ENCODE measurements at places on chromosomes 6 and 20.

DNA sequence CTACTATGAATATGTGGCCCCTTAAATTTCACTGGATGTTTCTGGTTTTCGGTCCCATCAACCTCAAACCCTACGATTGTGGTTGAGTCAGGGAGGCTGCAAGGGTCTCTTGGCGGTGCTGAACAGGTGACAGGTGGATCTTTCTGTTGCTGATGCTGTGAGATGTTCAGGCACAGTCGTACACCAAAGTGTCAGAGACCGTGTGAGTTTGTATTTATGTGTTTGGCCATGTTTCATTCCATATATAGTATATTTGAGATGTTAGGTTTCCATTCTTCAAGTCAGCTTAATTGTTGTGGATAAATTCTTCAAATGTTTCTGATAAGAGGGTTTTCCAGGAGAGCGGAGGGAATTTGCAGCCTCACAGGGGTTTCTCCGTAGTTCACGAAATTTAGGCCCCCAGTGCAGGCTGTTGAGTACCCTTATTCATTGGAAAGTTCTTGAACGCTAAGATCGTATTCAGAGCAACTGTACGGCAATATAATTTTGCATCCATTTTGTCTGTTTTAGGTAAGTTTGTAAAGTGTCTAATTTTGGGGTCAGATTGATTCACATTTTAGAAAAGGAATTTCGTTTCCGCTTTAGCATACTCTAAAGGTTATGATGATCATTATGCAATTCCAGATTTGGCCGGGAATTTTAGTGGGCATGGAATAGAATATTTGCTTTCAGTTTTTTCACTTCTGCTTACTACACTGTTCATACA is 1.2 kb downstream of the TAB2 start:
- DNase-seq = peak; percentile 34

DNA sequence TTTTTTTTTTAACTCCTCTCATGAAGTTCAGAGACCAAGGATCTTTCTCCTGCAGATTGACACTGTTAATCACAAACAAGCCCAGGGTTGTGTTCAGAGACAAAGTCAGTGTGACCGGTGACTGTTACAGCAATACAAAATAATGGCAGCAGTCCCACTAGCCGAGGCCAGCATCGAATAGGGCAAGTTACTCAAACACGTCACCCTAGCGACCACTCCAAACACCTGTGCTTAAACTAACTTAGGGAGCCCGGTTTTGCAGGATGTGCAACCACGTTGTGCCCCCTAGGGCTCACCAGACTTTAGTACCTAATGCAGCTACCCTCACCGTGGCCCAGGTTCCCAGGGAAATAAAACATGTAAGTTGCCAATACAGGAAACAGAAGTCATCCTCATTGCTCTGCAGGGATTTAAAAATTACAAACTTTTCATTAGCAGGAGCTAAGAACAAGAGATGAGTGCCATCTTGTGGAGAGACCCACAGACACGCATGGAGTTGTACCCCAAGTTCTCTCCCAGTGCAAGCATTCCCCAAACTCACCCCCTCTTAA is 38.1 kb downstream of the FAM50B start:
- DNase-seq = no peak

DNA sequence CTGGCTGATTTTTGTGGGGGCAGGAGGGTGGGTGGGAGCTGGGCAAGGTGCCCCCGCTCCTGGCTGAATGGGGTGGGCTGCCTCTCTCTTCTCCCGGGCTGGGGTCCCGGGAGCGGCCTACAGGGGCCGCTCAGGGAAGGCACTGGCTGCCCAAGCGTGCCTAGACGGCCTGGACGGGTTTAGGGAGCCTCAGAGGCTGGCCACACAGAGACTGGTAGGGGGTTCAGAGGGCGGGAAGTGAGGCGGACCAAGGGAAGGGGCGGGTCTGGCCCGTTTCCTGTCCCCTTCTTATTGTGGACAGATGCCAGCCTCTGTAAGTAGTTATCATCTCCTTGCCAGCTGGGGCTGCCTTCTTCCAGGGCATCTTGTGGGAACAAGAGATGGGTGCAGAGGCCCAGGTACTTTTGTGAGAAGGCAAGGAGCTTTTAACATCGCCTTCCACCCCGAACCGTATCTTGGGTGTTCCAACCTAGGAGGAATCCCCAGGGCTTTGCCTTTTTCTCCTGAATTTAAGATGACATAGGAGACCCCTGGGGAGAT is 437 bp downstream of the CD40 start:
- DNase-seq = no peak

- DNase-seq = no peak
Observed at GRCh38 chr6:2102966-2103365, 142.4 kb downstream of the GMDS start.

DNA sequence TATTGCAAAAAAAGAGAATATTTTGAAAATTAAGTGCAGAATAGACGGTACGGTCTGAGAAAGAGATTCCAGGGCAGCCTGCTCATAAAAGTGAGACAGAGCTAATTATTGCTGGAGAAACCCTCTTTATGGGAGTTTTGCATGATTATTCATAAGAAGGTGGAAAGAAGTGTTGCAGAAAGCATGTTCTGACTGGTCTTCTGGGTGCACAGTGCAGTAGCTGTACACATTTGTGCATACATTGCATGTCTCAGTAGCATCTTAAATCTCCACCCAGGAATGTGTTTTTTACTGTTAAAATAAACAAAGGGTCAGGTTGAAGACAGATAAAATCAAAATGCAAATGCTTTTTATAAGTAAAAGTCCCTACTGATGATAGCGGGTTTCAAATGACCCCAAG is 1813.6 kb upstream of the DEFB115 start:
- no peak for DNase-seq

DNA sequence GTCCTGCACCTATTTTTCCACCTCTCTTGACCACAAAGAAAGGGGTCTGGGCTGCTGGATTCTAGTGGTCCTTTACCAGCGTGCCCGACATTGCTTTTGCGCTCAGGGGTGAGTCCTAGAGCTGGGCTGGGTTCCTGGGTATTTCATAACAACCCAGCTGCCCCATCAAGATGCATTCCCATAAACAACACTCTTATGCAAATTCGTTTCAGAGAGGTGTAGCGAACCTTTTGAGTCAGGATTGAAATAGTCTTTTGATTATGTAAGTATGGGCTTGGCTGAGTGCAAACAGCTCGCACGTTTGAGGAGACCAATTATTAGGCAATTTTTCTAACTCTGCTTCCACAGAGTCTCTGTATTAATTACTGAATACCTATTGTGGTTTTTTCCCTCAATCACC is 13.7 kb downstream of the ACOT13 start:
- DNase-seq = no peak

DNA sequence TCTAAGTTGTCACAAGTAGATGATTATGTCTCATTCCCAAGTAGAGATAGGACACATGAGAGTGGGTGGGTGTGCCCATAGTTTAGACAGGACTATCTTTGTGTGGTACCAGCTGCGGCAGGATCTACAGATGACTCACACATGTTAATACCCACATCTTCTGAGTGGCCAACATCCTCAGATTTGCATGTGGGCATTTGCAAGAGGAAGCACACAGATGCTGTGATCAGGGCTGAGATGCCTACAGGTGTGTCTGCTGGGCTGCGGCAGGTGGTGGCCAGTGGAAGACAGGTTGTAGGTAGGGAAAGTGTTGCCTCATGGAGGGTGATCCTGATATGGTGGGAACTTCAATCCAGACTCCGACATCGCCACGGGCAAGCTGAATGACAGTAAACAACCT is 50.8 kb downstream of the UTRN start:
- DNase-seq = peak; percentile 85

GRCh38 chr6:32252331-32253009 is 28.6 kb upstream of the NOTCH4 start:
- no peak for DNase-seq

- no peak for DNase-seq
Observed at GRCh38 chr6:17966451-17966850, 21.0 kb downstream of the KIF13A start.

DNA sequence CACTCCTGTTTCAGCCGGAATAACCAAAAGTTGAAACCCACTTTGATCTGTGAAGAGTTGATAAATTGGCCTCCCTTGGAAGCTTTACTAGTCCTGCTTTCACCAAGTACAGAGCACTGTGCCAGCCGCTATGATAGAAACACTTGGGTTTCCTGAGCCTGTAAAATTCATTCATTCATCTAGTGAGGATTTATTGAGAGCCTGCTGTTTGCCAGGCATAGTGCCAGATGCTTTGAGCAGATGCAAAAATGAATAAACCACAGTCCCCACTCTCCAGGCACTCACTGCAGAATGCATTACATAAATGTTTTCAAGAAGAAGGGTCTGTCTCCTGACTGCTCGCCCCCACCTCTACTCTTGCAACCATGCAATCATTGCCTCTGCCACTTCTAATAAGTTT is 25.3 kb upstream of the TMEM217 start:
- no peak for DNase-seq

- DNase-seq = peak; percentile 67
Observed at GRCh38 chr6:43668151-43669028, 19.2 kb downstream of the MRPS18A start.

DNA sequence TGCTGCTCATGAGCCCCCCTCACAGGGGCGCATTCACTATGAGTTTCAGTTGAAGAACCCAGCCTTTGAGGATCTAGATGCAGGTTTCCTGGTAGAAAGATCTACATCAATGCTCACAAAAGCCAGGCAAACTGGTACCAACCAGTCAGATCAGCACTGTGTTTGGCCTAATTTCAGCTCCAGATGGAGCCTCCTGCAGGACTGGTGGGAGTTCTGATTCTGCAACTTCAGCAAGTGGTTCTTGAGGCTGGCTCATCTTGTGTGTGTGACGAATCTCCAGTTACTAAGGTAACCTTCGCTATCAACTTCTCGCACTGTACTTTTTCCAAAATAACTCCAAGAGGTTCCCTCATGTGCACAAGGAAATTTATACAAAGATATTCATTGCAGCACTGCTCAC is 118.8 kb downstream of the ZMYND8 start:
- no peak for DNase-seq

DNA sequence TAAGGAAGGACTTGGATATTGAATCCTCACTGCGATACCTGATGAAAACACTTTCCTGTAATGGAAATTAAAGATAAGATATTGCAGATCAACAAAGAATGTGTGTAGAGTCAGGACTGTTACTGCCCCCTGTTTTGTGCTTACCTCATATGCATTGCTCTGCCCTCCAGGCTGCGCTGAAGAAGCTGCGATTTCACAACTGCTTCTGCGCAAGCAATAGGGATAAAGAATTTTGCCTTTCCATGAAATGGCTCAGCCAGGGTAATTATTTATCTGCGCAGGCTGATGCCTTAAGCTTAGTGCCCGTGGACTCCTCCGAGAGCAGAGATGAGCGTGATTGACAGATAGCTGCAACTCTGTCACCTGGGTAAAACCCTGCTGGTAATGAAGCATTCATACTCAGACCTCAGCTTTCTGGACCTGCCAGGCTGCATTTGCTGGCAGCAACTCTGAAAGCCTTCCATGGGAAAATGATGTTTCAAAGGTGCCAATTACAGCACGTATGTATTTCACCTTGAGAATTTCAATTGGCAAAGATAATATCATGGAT is 370.6 kb downstream of the SAMD5 start:
- DNase-seq = no peak

DNA sequence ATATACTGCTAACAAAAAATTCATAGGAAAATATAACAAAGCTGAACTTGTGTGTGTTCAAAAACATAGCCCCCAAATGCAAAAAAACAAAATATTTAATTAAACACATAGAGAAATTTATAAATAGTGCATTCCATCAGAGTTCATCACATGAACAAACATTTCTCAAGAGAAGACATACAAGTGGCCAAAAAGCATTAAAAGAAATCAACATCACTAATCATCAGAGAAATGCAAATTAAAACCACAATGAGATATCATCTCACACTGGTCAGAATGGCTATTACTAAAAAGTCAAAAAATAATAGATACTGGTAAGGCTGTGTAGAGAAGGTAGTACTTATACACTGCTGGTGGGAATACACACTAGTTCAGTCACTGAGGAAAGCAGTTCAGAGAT is 39.6 kb upstream of the ADGRG6 start:
- DNase-seq = no peak

GRCh38 chr6:86934365-86934764 is 3.0 kb upstream of the HTR1E start:
- DNase-seq = no peak

DNA sequence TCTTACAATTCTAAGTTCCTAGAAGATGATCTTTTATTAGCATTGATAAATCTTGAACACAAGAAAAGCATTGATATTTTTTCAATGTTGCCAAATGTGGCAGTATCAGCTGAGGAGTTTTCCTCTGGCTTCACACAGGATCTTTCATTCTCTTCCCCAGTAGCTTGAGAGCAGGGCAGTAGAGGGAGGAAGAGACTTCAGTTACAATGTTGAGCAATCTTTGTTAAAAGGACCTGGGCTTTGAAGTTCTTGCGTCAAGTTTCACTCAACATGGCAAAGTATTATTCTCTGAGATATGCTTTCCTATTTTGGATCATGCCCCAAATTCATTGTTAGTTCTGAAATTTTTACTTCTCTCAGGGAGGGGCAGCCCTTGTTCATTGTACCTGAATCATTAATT is 238.0 kb downstream of the COL12A1 start:
- DNase-seq = no peak

DNA sequence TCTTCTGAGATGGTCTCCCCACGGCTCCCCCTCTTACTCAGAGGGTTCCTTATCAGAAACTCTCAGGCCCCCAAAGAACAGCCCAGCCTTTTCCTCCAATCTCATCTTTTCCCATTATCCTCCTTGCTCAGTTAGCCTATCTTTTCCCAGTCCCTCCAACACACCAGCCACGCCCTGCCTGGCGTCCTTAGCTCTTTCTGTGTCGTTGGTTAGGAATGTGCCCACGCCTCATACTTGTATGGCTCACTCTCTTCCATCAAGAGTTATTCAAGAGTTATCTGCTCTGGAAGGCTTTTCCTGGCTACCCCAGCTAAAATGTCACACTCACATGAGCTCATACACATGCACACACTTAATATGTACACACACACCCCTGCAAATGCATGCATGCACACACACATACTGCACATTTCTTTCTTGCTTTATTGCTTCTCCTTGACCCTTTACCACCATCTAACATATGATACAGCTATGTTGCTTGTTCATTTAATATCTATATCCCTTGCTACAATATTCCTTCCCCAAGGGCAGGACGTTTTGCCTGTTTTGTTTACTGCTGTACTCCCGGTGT is 37.6 kb downstream of the SLC2A10 start:
- DNase-seq = peak; percentile 58

- DNase-seq = no peak
Observed at GRCh38 chr6:150730801-150731457, 131.2 kb downstream of the PLEKHG1 start.

GRCh38 chr6:111564482-111564945 is 41.2 kb downstream of the TRAF3IP2 start:
- DNase-seq = no peak

DNA sequence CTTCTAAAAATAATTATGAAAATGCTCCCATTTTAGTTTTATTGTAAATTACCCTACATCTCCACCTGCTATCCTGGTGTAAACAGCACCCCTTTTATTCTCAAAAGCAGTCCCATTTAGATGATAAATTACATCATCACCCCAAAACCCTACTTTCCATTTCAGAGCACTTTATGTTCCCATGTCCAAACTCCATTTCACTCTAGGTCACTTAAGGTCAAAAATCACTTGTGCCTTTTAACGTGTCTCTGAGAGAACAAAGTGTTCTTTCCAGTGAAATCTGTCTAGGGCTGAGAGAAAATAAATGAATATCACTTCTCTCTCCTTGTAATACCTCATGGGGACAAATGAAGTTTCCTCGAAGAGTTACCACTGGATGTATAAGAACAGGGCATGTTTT is 157.3 kb downstream of the INSM1 start:
- no peak for DNase-seq

GRCh38 chr20:54497931-54498718 is 22.7 kb downstream of the DOK5 start:
- DNase-seq = no peak

- DNase-seq = no peak
Observed at GRCh38 chr6:21529431-21529830, 64.1 kb upstream of the SOX4 start.

Measured in SW480 (cell line).